ENCODE measurements at places on chromosomes 7 and 10. TPM values are rescaled to one million over a fixed set of nuclear protein-coding genes. Genes with fewer than 3 reads are reported as not detected.

Gene TRPV6
- not detected for total RNA-seq

Gene FAM24B
- 2.7 TPM for total RNA-seq

Gene RARRES2
- 4.9 TPM for total RNA-seq

Gene OR13A1
- total RNA-seq, result not detected

Gene TMEM236
- total RNA-seq, result 0.05 TPM

Gene C10orf105
- total RNA-seq, result 0.15 TPM

Gene POLD2
- 39.9 TPM for total RNA-seq

GRCh38 chr10:100184840-100185239, 989 bp downstream of the ERLIN1 start:
- no peak for DNase-seq
- H3K4me1 ChIP-seq, result peaks cover 25% of the 10 kb centered on the region
- H3K27me3 ChIP-seq, result no peaks in the 10 kb centered on the region
- H3K27ac ChIP-seq, result no peak overlapping the region

DNA sequence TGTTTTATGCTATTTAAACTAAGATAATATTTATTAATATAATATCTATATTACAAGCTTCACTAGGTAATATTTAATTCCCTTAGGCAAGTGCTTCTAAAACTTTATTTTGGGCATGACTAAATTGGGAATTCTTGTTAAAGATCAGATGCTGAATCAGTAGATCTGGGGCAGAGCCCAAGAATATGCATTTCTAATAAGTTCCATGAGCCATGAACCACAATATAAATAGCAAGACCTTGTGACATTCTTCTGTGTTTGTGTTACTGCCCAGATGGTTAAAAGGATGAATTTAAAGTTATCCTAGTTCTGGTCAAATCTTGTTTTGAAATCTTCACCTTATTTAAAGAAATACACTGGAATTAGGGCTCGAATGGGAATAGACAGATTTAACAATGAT, 258.4 kb upstream of the CACNA2D1 start:
- H3K4me1 ChIP-seq, result no peaks in the 10 kb centered on the region
- no peaks in the 10 kb centered on the region for H3K36me3 ChIP-seq
- H3K4me3 ChIP-seq, result no peak overlapping the region
- H3K27me3 ChIP-seq, result no peaks in the 10 kb centered on the region
- DNase-seq, result no peak
- no peak overlapping the region for H3K27ac ChIP-seq

DNA sequence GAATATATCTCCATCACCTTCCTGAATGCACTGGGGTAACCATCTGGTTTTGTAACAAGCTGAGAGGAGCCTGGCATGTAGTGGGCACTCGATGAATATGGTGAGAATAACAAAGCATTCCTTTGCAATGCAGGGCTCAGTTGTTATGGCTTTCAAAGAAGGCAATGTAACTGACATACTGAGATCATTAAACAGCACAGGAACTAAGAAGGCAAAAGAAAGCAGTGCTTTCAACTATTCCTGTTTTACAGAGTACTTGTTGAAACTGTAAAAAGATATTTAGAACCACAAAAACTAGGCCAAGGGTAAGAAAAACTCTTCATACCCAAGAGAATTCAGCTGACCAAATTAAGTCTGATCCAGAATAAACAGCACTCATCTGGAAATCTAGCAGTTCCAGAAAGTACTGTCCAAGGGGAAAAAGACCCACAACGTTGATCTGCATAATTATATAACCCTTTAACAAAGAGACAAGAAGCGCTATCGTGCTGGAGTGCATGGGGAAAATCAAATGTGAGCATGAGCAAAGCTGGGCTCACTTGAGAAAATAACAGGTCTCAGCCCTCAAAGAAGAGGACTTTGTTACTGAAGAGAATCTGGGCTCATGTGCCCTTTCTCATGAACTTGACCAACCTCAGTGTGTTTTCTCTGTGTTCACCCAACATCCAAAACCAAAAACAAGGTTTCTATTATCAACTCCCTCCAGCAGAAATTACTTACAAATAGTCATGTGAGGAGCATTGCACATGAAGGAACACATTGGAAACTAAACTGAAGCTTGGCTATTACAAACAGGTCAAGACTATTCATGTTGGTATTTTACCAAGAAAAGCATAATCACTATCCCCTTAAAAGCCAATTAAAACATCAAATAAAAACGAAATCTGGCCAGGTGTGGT, 116.2 kb downstream of the AVL9 start:
- no peaks in the 10 kb centered on the region for H3K4me1 ChIP-seq
- no peak overlapping the region for H3K4me3 ChIP-seq
- H3K27me3 ChIP-seq, result peaks cover 2% of the 10 kb centered on the region
- DNase-seq, result no peak
- H3K27ac ChIP-seq, result no peak overlapping the region

DNA sequence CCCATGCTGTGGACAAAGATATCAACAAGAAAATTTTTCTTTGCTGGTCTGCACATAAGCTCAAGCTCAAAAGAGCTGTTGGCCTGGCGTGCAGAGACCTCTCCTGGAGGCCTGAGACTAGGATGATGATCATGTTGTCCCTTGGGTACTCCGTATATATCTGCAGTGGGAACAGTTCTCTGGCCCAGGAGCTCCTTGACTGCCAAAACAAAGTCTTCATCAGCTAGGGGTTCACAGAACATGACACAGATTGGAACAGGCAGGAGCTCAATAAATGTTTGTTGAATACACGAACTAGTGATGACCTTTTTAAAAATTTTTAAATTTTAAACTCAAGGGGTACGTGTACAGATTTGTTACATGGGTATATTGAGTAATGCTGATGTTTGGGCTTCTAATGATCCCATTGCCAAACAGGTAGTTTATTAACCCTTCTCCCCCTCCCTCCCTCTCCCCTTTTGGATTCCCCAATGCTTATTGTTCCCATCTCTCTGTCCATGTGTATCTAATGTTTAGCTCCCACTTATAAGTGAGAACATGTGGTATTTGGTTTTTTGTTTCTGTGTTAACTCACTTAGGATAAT, 49.1 kb downstream of the ZNF783 start:
- H3K4me1 ChIP-seq, result no peaks in the 10 kb centered on the region
- no peak overlapping the region for H3K4me3 ChIP-seq
- H3K27me3 ChIP-seq, result peaks cover 2% of the 10 kb centered on the region
- H3K27ac ChIP-seq, result no peak overlapping the region

DNA sequence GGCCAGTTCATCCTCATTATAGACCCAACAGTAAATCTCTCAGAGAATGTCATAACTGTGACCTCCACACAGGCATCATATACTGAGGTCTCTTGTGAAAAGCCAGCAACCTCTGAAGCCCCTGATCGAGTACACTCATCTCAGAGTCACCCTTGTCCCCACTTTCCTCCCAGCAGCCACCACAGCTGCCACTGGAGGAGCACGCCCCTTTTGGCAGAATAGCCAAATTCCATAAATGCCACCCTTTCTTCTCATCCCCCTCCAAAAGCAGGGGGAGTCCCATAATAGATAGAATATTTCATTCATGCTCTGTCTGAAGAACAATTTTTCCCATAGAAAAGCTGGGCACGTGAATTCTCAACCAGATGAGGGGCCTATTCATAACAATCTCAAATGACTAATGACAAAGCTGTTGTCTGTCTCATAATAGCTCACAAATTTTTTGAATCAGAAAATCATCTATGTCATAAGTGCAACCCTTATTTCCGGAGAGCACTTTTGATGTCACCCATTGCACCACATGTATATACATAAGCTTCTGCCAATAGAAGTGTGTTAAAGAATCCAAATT, 47.4 kb downstream of the SGMS1 start:
- no peak overlapping the region for H3K27ac ChIP-seq
- H3K27me3 ChIP-seq, result no peaks in the 10 kb centered on the region
- DNase-seq, result no peak
- peaks cover 42% of the 10 kb centered on the region for H3K4me1 ChIP-seq

DNA sequence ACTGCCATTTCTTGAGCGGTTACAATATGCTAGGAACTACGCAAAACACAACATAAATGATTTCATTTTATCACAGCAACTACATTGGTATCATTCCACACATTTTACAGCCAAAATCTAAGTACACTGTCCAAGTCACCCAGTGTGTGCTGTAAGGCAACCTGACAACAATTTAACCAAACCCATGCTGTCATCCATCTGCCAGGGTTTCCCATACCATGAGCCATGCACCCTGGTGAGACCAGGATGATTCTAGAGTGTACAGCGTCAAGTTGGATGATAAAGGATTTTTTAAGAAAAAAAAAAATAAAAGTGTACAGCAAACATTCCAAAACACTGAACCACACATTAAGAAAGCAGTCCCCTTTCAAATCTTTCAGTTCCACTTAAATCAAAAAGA, 52.9 kb downstream of the PIK3AP1 start:
- H3K4me3 ChIP-seq, result no peak overlapping the region
- DNase-seq, result no peak
- H3K27me3 ChIP-seq, result no peaks in the 10 kb centered on the region
- no peaks in the 10 kb centered on the region for H3K36me3 ChIP-seq

GRCh38 chr7:44057849-44058758, 7.3 kb downstream of the PGAM2 start:
- no peak overlapping the region for H3K27ac ChIP-seq
- H3K4me3 ChIP-seq, result no peak overlapping the region
- peaks cover 25% of the 10 kb centered on the region for H3K36me3 ChIP-seq
- peaks cover 5% of the 10 kb centered on the region for H3K27me3 ChIP-seq

GRCh38 chr10:48784031-48784430, 99.4 kb downstream of the WDFY4 start:
- DNase-seq, result no peak
- H3K4me3 ChIP-seq, result no peak overlapping the region
- H3K27ac ChIP-seq, result no peak overlapping the region

GRCh38 chr7:112296432-112296831, 89.9 kb downstream of the ZNF277 start:
- no peak overlapping the region for H3K4me3 ChIP-seq
- no peak overlapping the region for H3K27ac ChIP-seq
- DNase-seq, result no peak
- H3K4me1 ChIP-seq, result no peaks in the 10 kb centered on the region
- H3K27me3 ChIP-seq, result no peaks in the 10 kb centered on the region
- no peaks in the 10 kb centered on the region for H3K36me3 ChIP-seq

DNA sequence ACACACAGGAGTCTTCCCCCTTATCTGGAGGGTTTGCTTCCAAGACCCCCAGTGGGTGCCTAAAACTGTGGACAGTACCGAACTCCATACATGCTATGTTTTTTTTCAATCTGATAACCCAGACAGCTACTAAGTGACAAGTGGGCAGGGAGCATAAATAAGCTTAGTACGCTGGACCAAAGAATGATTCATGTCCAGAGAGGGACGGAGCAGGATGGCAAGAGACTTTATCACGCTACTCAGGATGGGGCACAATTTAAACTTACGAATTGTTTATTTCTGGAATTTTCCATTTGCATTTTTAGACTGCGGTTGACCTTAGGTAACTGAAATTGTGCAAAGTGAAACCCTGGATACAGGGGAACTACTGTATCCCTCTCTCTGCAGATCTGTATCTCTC, 410.0 kb upstream of the MKI67 start:
- no peaks in the 10 kb centered on the region for H3K36me3 ChIP-seq
- peaks cover 8% of the 10 kb centered on the region for H3K4me1 ChIP-seq
- H3K27ac ChIP-seq, result no peak overlapping the region
- DNase-seq, result no peak

- H3K36me3 ChIP-seq, result peaks cover 15% of the 10 kb centered on the region
- H3K27ac ChIP-seq, result no peak overlapping the region
- H3K4me3 ChIP-seq, result no peak overlapping the region
- H3K4me1 ChIP-seq, result peaks cover 3% of the 10 kb centered on the region
- no peak for DNase-seq
- no peaks in the 10 kb centered on the region for H3K27me3 ChIP-seq
Observed at GRCh38 chr7:155652156-155653114, 8.0 kb downstream of the RBM33 start.

DNA sequence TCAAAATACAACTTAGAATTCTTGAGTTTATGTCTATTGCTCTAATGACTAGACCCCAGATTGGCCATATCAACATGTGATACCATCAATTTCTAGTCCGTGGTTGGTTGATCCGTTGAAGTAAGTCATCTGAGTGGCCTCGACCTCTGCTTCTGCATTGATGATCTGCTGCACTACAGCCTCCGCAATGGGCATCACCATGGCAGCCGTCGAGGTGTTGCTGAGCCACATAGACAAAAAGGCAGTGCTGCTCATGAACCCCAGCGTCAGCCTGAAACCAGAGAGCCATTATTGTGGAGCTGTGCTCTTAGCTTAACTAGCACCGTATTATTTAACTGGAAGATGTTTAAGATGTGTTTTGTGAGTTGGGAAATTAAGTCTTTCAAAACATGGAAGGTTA, 30.7 kb downstream of the SLC13A1 start:
- no peaks in the 10 kb centered on the region for H3K4me1 ChIP-seq
- no peaks in the 10 kb centered on the region for H3K36me3 ChIP-seq
- no peak for DNase-seq
- no peaks in the 10 kb centered on the region for H3K27me3 ChIP-seq
- no peak overlapping the region for H3K4me3 ChIP-seq
- H3K27ac ChIP-seq, result no peak overlapping the region

DNA sequence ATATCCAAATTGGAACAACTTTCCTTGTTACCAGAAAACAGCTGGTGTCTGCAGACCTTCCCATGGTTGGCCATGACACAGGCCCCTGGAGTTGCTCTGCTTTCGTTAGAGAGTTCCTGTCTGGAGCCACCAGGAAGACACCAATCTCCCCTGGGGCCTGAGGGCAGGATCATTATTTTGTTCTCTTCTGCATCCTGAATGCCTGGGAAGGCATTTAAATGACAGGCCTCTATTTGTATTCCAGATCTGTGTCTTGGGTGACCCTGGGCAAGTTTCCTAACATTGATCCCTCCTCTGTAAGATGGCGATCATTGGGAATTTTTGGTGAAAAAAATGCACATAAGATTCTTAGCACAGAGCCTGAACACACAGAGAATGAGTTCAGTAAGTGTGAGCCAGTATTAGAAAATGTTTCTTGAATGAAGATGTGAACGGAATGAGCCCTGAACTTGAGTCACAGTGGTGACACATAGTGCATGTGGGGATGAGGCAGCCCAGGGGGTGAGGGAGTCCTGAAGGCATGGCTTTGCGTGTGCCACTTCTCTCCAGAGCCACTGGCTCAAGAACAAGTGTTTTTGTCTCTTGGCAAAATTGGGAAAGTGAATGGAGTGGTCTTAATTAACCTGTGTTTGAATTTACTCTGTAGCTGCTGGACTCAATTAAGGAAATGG, 28.4 kb downstream of the BMPER start:
- H3K27ac ChIP-seq, result no peak overlapping the region
- no peaks in the 10 kb centered on the region for H3K36me3 ChIP-seq

DNA sequence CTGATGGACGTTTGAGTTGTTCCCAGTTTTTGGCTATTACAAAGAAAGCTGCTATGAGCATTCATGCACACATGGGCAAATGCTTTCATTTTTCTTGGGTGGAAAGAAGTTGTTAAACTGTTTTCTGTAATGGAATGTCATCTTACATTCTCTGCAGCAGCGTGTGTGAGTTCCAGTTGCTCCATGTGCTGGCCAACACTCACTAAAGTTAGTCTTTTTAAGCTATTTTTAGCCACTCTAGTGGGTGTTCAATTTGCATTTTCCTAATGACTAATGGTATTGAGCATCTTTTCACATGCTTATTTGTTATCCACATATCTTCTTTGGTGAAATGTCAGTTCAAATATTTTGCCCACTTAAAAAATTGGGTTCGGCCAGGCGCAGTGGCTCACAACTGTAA, 82.8 kb upstream of the COL13A1 start:
- H3K4me1 ChIP-seq, result peaks cover 12% of the 10 kb centered on the region
- H3K36me3 ChIP-seq, result no peaks in the 10 kb centered on the region
- no peak overlapping the region for H3K4me3 ChIP-seq
- H3K27ac ChIP-seq, result no peak overlapping the region
- peaks cover 3% of the 10 kb centered on the region for H3K27me3 ChIP-seq

All from endothelial cell (in vitro differentiated cells).